ENCODE measurements at places on chromosomes 3 and 15. TPM values are rescaled to one million over a fixed set of nuclear protein-coding genes. Genes with fewer than 3 reads are reported as not detected.

GRCh38 chr15:57165992-57166391 is 210.3 kb upstream of the CGNL1 start:
- no peak for DNase-seq

DNA sequence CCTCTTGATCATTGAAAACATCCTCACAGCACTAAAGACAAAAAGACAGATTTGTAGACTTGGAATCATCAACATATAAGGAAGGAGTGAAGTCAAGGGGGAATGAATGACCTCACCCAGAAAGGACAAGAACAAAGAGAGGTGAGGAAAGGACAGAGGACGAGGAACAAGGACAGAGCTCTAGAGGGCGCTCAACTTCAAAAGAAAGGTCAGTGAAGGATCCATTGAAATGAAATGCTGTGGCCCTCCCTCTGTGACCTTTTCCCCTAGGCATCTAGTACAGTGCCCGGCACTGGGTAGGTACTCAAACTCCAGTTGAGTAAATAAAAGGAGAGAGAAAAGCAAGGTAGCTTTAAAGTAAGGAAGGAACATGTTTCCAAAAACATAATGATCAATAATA is 2.6 kb downstream of the ATP8B4 start:
- DNase-seq = peak; percentile 34

DNA sequence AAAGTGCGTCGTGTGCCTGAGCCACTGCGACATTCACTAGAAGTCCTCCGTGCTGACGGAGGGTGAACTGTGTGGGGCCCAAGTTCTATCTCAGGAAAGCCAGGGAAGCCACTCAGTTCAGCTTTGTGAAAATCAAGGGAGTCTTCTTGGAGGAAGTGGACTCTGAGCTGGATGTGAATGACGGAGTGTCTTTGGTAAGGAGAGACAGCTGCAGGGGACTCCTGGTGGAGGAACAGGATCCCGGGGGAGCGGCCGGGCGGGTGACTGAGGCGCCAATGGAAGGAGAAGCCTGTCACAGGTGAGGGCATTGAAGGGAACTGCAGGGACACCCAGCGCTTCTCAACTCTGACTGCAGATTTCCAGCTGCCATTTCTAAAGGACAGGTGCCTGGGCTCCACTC is 75.6 kb downstream of the APBA2 start:
- DNase-seq = no peak

DNA sequence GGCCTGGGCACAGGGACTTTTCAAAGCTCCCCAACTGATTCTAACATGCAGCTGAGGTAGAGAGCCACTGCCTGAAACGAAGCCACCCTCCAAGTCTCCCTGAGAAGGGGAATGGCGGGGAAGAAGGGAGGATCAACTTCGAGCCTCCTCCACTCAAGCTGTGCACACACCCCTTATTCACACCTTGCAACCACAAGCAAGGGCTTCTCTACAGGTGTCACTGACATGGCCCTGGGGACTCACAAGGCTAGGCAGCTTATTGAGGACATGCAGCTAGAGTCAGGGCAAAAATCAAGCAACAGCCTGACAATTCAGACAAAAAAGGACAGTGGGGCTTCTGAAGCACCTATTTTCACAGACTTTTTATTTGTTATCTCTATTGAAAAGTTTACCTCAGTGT is 85.2 kb downstream of the SNRK start:
- DNase-seq = no peak

DNA sequence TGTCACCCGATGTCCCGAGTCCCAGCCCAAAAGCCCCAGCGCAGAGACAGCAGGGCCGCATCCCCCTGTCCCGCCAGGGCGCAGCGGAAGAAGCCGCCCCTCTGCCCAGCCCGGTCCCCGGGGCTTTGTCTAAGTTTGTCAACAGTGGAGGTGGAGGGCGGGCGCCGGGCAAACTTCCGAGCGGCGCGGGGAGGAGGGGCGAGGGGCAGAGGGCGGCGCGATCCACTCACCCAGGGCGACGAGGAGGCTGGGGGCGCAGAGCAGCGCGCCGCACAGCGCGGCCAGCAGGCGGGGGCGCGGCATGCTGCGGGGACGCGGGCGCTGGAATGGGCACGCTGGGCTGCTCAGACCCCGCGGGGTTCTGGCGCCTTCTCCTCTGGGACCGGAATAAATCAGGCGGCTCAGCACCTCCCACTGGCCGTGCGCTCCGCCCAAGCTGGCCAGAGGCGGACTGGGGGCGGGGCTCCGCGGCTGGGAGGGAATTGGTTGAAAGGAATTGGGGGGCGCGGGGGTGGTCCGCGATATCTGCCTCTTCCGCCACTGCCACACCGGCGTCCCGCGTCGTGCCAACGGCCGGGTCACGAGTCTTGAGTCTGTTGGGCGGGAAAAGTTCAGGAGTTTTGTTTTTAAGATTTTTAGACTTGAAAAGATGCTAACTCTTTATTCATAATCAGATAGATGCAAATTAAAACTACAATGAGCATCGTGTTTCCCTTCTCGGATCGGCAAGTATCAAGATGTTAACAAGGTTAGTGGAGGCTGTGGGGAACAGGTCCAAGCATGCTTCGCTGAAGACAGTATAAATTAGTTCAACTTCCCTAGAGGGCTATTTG is at the start of gene MFGE8:
Gene MFGE8 (minus strand): TSS at position 363 of the 833 bp plus-strand sequence. CDS start 60 bp downstream, at position 303.
- DNase-seq = no peak

GRCh38 chr3:11733914-11734313 is 90.2 kb upstream of the VGLL4 start:
- DNase-seq = no peak

DNA sequence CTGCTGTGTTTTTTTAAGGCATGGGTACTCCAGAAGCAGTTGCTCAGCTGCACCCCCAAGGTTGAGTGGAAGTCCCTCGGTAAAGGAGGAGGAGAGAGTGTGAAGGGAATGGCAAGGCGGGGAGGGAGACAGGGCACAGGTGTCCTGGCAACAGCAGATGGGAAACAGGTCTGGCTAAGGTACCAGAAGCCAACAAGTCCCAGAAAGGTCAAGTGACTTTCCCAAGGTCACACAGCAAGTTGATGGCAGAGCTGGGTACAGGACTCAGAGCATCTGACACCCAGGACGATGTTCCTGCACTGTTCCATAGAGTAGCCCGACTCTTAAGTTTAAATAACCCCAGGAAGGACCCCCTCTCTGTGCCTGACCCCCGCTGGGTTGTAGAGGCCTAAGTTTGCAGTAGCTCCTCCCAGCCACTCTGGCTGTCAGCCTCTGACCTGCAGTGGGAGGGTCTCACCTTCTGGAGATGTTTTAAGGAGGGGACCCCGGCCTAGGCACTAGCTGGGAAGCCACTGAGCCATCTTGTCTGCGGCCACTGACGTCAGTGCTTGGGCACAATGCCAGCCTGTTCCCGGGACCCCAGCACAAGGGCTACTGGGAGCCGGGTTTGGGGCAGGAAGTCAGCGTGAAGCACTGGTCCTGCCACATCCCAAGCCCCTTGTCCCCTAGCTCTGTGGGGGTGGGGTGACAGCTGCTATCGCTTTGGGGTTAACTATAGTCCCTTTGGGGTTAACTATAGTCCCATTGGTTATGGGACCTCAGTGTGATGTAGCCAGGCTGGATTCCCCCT is 10.5 kb downstream of the CSK start:
- DNase-seq = no peak

DNA sequence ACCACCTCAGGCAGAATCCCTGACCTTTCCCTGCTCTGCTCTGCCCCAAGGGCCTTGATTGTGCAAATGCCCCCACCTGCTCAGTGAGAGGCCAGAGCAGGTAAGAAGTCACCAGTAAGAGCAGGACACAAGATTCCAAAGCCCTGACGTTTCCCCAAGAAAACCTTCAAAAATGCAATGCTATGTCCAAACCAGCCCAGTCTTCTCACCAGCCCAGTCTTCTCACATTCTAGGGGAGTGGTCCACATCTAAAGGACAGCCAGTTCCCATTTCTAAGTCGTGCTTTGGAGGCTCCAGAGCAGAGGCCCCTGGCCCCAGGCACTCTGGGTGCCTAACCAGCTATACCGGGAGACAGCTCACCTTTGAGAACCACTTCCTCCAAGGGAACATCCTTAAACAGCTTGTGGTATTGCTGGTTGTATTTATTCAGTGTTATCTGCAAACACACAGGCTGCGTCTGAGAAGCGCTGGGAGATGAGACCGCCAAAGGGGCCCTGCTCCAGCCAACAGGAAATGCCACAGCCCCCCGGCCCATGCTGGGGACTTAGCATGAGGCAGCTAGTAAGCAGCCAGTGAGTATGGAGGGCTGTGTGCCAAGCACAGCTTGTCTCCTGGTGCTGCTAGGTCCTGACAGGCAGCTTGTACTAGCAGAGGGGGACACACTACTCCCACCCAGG is 29.3 kb downstream of the GRAMD2A start:
- DNase-seq = no peak

DNA sequence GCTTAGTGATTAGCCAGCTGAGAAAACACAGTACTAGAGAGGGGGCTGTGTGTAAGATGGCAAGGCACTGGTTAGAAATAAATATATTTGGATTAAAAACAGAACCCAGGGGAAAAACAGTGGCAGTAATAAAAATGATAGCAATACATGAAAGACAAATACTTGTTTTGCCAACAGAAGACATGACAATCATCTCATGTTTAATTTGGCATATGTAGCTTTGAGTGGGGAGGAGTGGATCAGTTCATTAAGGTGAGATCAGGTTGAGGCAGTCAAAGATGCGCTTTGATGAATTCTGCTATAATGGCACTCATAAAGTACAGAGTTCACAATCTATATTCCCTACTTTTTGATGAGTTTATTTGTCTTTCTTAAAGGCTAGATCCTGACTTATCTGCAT is 3.4 kb upstream of the HGD start:
- DNase-seq = no peak

The ANKUB1 gene
- total RNA-seq = not detected

The PODXL2 gene
- 5.7 TPM for total RNA-seq

The ISLR gene
- total RNA-seq = 0.12 TPM

The ROPN1 gene
- total RNA-seq = not detected

The CEMIP gene
- total RNA-seq = 3.5 TPM

The MUC20 gene
- 2.4 TPM for total RNA-seq

The C3orf20 gene
- 0.20 TPM for total RNA-seq

The HMG20A gene
- 37.7 TPM for total RNA-seq

The RYR3 gene
- total RNA-seq = not detected

The PLA2G4F gene
- 0.05 TPM for total RNA-seq

Measured in HCT116 (cell line).